NCI-H1694 (cell line): ENCODE measurements at places on chromosomes 3 and 15.

DNA sequence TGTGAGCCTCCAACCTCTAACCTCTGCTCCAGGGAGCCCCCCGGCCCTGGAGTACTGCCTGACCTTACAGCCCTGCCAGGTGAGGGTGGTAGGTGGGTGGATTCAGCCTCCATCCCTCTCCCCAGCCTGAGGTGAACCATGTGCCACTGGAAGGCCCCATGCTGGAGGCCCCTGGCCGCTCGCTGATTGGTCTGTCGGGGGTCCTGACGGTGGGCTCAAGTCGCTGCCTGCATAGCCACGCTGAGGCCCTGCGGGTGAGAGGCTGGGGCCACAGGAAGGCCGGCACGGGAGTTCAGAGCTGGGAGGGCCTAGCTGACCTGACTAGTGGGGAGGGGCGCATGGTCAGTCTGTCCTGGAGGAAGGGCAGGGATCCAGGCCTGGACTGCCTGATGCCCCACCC, 19.1 kb downstream of the NT5DC2 start:
- no peak for DNase-seq

DNA sequence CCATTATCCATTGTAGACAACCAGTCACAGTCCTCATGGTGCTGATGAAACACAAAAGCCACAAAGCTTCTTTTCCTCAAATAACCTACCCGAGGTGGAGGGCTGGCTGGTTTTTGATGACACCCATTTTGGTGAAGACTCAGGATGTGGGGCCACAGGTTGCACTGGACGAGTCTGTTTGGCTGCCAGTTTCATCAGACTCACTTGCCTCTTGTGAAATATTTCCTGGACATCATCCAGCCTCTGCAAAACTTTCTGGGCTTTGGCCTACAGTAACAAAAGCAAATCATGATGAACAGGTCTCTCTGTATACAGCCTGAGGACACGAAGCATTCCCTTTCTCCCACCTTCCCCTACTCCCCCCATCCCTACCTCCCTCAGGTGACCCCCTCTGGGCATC, 42.2 kb downstream of the B3GNT5 start:
- no peak for DNase-seq

GRCh38 chr3:185789134-185789533, 35.7 kb downstream of the IGF2BP2 start:
- no peak for DNase-seq

DNA sequence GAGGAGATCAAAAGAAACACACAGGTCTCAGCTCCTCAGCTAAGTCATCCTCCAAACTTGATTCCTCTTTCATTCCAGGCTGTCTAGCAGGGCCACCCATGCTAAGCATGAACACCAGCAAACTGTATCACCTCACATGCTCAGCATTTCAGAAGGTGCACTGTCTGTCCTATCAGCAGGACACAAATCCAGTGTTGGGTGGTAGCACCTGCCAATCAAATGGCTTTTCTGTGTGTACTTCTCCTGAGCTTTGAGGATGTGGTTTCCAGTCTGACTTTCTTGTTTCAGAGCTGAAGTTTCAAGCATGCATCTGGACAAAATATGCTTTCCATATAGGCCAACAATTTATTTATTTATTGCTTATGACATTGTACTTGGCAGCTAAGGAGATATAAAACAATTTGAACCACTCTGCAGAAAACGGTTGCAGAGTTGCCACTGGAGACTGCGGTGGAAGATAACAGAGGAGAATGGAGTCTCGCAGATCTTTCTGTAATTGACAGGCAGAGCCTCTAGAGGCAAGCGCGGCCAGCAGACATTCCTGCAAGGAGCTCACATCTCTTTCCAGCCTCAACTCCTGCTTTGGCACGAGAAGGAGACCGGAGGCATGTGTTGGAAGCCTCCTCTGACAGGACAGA, 167.1 kb upstream of the WNT5A start:
- no peak for DNase-seq

DNA sequence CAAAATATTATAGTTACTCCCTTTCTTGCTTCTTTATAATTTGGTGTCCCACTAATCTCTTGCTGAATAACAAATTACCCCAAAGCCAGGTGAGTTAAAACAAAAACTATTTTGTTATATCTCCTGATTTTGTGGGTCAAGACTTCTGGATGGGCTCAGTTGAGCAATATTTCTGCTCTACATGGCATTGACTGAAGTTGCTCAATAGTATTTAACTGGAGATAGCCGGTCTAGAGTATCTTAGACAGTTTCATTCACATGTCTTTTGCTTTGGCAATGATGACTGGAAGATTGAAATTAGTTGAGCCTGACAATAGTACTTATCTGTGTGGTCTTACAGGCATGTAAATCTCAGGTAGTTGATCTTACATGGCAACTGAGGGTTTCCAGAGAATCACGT, 51.0 kb upstream of the TP63 start:
- no peak for DNase-seq

- no peak for DNase-seq
These were observed 230.8 kb downstream of the EBLN2 start for GRCh38 chr3:73292220-73292619.
